ENCODE measurements at places on chromosomes 7 and 10.

DNA sequence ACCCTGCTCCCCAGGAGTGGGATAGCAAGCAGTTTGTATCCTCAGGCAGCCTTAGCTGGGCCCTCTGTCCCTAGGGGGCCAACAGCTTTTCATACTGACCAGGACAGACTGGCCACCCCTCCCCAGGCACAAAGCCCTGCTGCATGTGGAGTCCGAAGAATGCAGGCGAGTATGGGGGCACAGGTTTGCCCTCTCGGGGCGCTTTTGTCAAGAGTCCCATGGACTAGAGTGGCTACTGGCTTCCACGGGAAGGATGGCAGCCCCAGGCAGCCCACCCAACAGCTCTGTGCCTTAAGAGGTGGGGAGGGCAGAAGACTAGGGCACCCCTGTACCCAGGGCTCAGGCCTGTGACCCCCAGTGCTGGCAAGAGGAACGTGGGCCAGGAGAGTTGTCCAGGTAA lies 10.7 kb downstream of the CXCL12 start:
- no peak for DNase-seq

- DNase-seq, result peak; percentile 61
Observed at GRCh38 chr7:55569797-55570196, 2.5 kb downstream of the VOPP1 start.

DNA sequence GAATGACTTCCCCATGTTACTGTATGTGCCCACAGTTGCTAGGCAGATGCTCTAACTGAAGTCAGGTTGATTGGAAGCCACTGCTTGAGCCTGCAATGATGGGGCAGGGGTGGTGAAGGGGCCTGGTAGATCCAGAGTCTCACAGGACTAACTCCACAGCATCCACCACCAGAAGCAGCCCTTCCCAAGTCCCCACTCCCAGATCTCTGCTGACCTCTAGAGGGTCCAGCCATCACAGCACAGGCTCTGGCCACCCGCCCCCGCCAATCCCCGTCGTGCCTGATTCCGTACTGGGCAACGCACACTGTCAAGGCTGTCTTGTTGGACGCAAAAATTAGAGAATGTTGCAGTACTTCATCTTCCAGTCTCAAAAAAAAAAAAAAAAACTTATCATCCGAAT lies 136.8 kb upstream of the PDE1C start:
- DNase-seq, result no peak

DNA sequence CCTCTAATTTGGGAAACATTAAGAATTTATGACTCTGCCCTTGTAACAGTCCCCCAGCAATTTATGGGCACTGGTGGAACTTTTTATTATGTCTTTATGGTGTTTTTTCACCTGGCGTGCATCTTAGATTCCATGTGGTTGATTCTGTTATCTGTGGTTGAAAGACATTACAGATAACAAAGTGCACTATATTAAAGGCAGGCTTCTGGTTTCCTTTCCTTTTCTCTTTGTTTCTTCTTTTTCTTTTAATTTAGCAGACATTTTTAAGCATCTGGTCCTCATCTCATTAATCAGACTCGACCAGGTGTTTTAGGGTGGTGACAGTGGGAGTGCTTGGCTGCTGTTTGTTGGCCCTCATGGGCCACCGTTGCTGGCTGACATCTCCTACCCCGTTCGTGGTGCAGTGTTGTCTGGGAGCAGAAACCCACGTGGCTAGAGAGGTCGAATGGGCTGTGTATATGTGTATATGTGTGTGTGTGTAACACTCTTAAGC lies 77.4 kb downstream of the LRMDA start:
- DNase-seq, result no peak

- no peak for DNase-seq
Observed at GRCh38 chr10:1467334-1468076, 269.8 kb downstream of the ADARB2 start.

- DNase-seq, result no peak
Observed at GRCh38 chr10:87782721-87783120, 35.3 kb downstream of the ATAD1 start.

GRCh38 chr10:110966146-110966545 lies 46.7 kb downstream of the SHOC2 start:
- DNase-seq, result no peak

- DNase-seq, result no peak
Observed at GRCh38 chr10:75037171-75038153, 74.0 kb upstream of the SAMD8 start.

DNA sequence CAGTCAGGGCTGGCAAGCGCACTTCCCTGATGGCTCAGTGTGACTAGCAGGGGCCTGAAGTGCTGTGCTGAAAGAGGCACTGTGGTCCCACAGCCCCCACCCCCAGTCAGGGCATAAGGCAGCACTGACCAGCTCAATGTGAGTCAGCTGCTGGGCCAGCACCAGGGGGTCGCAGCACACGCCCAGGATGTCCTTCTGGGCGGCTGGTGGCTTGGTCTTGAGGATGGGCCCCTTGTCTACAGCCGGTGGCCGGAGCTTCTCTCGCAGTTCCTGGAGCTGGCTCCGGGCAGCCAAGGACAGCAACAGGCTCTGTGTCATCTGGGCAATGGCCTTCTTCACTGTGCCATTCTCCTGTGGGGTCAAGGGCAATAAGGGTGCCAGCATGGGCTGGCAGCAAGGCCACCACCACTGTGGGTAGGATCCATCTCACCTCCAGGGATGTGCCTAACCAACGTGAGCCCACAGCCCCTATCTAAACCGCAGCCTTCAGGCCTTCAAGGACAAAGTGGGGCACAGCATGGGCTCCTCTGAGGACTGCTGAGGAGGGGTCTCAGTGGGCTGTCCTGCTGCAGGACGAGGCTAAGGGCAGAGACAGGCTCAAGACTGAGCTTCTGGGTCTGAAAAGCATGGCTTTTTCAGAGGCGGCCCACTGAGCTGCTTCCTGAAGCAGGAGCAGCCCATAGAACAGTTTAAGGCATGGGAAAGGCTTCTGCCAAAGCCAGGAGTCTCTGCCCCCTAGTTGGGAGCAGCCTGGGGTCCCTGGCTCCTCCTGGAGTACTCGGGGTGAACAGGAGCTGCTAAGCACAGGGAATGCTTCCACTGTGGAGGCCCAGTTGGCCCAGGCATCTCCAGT lies 62.5 kb downstream of the CSGALNACT2 start:
- DNase-seq, result no peak

DNA sequence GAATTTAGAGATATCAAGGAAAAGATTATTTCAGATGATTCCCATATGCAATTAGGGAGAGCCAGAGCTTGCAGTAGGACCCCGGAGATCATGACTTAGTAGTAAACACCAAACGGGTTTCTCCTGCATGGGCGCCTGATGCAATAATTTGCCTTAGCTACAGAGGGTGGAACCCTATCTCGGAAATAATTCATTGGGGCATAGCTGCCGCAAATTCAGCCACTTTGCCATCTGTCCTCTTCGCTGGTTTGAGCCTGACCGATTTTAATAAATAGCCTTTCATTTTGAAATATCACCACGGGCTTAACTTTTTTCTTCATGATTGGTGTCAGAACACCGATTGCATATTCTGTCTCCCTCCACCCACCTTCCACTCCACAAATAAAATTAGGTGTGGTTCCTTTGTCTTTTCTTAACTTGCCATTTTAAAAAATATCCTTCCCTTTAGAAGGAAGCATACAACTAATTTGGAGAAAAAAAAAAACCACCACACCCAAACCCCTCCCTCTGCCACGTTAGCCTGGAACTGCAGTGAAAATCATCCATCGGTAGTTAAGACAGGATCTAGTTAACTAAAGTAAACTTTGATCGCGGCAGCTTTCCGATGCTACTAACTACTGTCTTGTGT lies 1.4 kb downstream of the GARS1 start:
- DNase-seq, result peak; percentile 13

GRCh38 chr7:28958980-28959347 lies 834 bp upstream of the TRIL start:
- peak; percentile 37 for DNase-seq

GRCh38 chr7:121798896-121799295 lies 74.1 kb upstream of the PTPRZ1 start:
- DNase-seq, result no peak

DNA sequence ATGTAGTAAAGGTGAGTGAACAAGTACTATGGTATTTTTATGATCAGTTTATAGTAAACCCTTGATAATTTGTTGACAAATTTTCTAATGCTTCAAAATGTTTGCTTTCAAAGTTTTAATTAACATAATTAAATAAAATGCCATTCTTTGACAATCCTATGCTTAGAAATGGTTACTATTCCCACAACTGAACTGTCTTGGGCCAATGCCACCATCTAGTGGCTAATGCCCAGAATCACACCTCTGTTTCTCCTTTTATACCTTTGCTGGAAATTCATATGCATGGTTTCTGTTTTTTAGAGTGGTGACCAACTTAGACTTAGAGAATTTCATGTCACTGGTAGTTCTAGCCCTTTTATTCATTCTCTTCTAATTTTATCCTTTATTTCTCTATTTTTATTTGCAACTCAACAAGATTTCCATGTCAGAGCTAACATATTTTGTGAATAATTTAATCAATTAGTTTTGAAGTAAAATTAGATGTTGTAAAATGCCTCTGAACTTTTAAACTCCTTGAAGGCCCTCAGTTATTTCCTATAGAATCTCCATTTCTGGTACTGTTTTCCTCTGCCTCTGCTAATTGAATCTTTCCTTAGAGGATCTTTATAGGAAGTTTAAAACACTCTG lies 31.1 kb downstream of the PCGF5 start:
- DNase-seq, result peak; percentile 43

DNA sequence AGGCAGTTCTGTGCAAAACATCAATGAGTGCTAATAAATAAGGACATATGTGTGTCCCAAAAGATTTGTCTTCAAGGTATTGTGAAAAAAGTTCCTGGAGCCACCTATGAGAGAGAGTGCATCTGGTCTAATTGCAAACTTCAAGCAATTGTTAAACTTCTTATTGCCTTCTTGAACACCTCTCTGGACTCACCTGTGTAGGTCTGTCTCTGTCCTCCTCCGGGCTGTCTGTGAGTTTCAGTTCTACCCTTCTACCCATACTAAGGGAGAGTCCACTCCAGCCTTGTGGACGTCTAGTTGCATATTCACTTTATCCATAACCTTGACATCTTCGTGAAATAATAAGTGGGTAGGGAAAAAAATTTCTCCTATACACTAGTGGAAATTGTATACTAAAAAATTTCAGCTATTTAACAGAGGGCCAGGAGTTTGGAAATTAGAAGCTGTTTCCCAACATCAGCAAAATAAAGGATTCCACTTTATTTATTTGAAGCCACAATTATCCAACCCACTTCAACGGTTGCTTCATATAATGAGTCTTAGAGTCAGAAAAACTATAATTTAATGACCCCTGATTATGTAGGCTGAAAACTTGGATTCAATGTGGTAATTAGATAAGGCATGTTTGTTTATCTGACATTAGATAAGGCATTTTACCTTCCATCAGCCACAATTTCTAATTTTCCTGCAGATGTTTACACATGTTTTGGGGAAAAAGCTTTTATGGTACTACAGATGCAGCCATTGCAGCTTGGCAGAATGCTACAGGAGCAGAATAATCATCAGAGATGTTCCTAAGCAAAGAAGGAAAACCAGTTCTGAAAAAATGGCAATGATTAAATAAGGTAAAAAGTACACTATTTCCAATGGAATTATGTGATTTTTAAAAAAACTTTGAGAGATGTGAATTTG lies 150.8 kb upstream of the FAM3C start:
- DNase-seq, result no peak

GRCh38 chr7:1268866-1269265 lies 36.2 kb downstream of the UNCX start:
- DNase-seq, result no peak

DNA sequence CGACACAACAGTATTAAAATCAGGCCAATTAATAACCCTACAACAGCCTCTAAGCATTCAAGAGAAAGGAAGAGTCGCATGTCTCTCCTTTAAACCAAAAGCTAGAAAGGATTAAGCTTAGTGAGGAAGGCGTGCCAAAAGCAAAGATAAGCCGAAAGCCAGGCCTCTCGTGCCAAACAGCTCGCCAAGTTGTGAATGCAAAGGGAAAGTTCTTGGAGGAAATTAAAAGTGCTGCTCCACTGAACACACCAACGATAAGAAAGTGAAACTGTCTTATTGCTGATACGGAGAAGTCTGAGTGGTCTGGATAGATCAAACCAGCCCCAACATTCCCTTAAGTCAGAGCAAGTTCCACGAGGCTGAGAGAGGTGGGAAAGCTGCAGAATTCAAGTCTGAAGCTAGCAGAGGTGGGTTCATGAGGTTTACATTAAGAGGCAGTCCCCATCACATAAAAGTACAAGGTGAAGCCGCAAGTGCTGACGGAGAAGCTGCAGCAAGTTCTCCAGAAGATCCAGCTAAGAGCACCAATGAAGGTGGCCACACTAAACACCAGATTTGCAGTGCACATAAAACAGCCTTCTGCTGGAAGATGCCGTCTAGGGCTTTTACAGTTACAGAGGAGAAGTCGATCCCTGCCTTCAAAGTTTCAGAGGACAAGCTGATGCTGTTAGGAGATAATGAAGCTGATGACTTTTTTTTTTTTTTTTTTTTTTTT lies 194.8 kb downstream of the MAD1L1 start:
- DNase-seq, result no peak

DNA sequence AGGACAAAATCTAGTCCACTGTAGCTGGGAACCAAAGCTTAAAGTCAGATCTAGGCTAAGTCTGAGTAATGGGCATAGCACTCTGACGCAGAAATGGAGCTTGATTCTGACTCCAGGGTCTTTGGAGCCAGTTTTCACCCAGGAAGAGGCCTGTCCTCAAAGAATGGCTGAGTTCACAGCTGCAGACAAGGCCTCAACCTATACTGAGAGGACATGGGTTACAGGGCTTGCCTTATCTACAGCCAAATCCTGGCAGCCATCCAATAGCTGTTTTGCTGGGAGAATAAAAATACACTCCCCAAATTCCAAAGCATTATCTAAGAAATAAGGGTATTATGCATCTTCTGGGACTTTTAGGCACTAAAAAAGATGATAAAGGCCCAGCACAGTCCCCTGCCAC lies 154.8 kb downstream of the RAPGEF5 start:
- DNase-seq, result no peak

- peak; percentile 66 for DNase-seq
Observed at GRCh38 chr7:120805636-120806388, 52.1 kb downstream of the TSPAN12 start.

GRCh38 chr10:60679388-60679990 lies 98.8 kb upstream of the CDK1 start:
- DNase-seq, result no peak

DNA sequence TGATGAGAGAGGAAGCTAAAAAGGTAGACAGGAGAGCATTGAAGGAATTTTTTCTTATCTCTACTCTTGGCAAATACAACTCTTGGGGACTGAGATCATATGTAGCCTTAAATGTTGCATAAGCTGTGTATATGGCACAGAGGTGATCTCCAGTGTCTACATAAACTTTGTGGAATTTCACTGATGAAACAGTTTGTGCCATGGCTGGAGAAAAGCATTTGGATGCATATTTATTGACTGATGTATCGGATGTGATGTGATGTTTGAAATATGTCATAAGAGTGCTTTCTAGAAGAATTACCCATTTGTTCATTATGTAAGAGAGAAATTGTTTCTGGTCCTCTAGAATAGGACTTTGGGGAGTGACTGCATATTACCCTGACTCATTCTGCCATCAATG lies 244.9 kb upstream of the LRRTM3 start:
- DNase-seq, result no peak

DNA sequence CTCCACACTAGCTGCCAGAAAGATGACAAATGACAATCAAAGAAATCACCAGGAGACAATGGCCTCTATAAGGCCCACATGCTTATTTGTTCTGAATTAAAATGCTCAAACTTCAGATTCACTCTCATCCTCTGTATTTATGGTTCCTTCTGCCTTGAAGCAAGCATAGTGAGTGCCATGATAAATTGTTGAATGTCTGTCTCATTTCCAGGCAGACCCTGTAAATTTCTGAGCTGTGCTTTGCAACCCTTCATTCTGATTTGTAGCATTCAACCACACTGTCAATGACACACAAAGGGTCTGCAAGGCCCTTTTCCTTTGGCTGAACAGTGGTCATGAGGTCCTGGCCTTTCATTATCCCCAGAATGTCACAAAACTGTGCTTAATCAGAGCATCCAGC lies 506.6 kb upstream of the GHITM start:
- DNase-seq, result no peak
